Activated CD4-positive, alpha-beta T cell treated with anti-CD3 and anti-CD28 coated beads, Interleukin-2, amount 10 ng/mL, durations not matched to agents 24 days and 14 days (primary cell): ENCODE measurements at places on chromosomes 1 and 21.

DNA sequence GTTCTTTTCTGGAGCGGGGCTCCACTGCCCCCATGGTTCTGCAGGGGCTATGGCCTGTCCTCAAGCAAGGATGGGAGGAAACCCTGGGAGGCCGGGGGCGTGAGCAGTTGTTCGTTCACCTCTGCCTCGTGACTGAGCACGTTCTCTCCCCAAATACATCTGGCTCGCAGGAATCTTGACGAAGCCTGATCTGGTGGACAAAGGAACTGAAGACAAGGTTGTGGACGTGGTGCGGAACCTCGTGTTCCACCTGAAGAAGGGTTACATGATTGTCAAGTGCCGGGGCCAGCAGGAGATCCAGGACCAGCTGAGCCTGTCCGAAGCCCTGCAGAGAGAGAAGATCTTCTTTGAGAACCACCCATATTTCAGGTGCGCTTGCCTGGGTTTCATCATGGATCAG lies 15.5 kb downstream of the MX1 start:
- no peak for DNase-seq

DNA sequence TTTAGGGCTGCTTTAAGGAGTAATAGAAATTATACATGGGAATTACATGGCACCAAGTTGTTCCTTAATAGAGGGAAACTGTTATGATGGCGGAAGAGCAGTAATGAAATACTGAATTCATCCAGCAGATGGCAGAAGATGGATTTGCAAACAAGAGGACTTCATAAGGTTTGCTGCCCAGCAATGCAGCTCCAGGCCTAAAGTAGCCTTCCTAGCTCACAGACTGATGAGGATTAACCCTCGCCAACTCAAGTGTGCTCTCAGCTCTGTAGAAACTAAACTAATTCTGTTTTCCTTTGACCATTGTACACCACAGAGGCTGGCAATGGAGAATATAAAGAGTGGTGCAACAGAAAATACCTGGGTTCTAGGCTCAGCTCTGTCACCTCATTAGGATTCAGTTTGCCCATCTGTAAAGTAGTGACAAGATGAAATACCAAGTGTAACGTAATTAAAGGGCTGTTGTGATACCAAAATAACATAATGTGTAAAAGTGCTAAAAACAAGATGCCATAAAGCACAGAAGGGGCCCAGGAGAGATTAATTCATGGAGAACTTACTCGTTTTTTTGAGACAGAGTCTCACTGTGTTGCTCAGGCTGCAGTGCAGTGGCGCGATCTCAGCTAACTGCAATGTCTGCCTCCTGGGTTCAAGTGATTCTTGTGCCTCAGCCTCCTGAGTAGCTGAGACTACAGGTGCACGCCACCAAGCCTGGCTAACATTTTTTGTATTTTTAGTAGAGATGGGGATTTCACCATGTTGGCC lies 102.4 kb upstream of the SERBP1 start:
- DNase-seq: peak; percentile 59

DNA sequence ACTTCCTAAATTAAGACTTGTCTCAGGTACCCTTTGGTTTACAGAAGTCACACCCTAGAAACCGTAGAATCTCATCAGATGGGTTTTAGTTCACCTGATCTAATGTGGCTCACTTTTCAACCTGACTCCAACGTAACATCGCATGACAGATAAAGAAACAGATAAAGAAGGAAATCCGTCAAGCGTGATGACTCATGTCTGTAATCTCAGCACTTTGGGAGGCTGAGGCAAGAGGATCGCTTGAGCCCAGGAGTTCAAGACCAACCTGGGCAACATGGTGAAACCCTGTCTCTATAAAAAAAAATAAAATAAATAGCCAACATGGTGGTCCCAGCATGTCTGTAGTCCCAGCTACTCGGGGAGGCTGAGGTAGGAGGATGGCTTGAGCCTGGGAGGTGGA lies 97.3 kb downstream of the SPSB1 start:
- no peak for DNase-seq

- no peak for DNase-seq
These were observed 3.0 kb upstream of the ADGRL2 start for GRCh38 chr1:81797701-81798100.

- DNase-seq: no peak
These were observed 56.6 kb upstream of the EDN2 start for GRCh38 chr1:41540886-41541591.
